Spinal cord (tissue), 10 donors: ENCODE measurements at places on chromosomes 5 and 9. TPM values are rescaled to one million over a fixed set of nuclear protein-coding genes. Genes with fewer than 3 reads are reported as not detected.

The CATSPER3 gene
- 0.79 TPM for total RNA-seq

The HAVCR2 gene
- total RNA-seq: 10.6 TPM

The KCTD16 gene
- total RNA-seq: 30.8 TPM

The PALM2AKAP2 gene
- total RNA-seq: 10.6 TPM

The RBM18 gene
- 14.4 TPM for total RNA-seq

The C5 gene
- total RNA-seq: 9.1 TPM
